ENCODE measurements at places on chromosomes 16 and 17.

- no peak for DNase-seq
Measured at GRCh38 chr17:4625181-4625617, 16.3 kb downstream of the ALOX15 start.

- no peak for DNase-seq
Measured at GRCh38 chr17:74712756-74713155, at the start of gene CD300LF. Gene CD300LF (minus strand): TSS chr17:74712923. CDS start chr17:74712866, 57 bp downstream.

DNA sequence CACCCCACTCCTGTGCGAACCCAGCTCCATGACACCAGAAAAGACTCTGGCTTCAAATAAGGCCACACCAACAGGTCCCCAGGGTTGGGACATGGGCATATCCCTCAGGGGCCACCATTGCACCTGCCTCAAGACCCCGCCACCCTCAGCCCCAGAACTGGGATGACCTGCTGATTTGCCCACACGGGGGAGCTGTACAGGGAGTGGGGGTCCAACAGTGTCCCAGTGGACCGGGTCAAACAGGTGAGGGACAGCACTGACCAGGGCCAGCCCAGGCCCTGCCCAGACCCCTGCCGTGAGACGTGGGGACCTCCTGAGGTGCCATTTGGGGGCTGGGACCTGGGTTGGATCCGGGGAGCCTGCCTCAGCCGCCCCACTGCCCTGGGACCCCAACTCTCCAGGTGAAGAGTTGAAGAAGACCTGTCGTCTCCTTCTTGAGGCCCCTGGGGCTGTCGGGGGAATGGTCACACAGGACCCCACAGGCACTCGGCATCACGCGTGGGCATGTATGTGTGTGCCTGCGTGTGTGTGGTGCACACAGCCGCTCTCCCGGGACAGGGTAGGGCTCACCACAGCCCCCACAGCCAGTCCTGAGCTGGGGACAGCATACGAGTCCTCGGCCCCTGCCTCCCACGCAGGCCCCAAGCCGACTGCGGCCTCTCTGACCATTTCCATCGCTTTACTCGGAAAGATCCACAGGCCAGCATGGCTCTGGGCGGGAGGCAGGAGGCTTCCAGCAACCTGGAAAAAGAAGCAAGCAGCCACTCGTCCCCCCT, 34.2 kb upstream of the ZNF469 start:
- DNase-seq: no peak

- no peak for DNase-seq
Measured at GRCh38 chr17:2338315-2338657, 985 bp downstream of the SGSM2 start.

- DNase-seq: no peak
Measured at GRCh38 chr16:1537138-1537577, 3.7 kb downstream of the TMEM204 start.

GRCh38 chr16:17353561-17353960, 117.2 kb downstream of the XYLT1 start:
- DNase-seq: no peak

DNA sequence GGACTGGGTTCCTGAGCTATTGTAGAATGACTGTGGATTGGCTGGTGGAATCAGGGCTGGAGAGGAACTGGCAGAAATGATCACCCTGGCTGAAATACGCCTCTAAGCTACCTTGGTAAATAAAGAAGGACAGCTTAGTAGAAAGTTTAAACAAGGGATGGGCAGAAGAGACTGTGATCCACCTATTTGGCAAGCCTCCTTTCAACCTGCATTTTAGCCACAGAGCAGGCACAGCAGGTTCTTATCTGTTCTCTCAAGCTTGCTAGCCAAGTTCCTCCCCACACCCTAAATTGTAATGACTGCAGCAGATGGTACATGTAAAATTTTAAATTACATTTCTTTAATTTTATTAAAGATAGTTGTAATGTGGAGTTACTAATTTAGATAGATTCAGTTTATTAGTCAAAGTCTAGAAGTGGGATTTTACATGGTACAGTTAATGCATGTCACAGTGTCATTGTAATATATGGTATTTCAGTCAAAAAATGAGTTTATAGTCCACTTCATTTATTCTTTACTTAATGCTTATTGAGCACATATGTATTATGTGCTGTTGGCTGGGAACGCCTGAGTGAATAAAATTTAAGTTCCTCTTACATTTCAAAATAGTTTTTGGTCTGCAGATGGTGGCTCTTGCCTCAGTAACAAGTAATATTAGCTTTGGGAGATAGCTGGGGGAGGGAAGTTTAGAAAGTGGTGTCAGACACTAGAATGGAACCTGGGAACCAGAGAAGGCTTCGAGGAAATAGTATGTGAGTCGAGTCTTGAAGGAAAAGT, 11.2 kb downstream of the EPN2 start:
- DNase-seq: no peak

DNA sequence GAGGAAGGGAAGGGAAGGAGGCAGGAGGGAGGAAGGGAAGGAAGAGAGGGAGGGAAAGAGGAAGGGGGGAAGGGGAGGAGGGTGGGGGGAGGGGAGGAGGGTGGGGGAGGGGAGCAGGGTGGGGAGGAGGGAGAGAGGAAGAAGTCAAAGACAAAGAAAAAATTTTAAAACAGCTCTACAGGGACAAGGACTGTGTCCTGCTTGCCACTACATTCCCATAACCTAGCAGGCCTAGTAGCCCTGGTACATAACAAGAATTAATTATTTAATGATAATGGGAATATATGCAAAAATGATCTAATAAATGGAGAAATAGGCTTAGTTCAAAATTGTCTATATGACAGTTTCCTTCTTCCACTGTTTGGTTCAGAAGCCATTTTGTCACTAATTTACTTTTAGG, 47.6 kb upstream of the NOG start:
- DNase-seq: no peak

- DNase-seq: no peak
Measured at GRCh38 chr17:18231164-18231563, 5.7 kb downstream of the LLGL1 start.

DNA sequence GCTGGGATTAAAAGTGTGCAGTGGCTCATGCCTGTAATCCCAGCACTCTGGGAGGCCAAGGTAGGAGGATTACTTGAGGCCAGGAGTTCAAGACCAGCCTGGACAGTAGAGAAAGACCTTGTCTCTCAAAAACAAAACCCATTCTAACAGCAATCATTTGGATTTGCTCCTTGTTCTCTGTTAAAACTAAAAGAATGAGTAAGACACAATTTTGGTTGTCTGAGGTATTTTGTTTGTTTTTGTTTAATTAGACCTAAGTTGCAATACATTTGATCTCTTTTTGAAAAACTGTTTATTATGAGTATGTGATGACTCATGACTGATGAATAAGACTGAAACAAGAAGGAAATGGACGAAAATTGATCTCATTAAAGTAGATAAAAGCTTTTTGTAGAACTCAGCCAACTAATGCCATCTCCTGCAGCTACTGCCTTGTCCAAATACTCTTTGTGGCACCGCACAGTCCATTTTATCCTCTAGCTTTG, 29.0 kb downstream of the GLG1 start:
- DNase-seq: no peak

DNA sequence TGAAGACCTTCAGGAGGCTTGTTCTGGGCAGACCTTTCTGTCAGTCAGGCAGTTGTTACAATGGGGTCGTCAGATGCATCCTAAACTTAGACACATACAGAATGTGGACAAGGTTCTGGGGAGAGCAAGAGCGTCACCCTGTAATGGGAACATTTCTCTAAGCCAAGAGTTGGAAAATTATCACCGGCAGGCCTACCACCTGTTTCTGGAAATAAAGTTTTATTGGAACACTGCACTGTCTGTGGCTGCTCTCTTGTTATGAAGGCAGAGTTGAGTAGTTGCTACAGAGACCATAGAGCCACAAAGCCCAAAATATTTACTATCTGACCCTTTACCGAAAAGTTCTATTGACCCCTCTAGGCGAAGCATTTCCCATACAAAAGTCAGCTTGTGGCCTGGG, 106.2 kb downstream of the CPPED1 start:
- no peak for DNase-seq
